H7 (cell line): ENCODE measurements at places on chromosomes 4 and X. TPM values are rescaled to one million over a fixed set of nuclear protein-coding genes. Genes with fewer than 3 reads are reported as not detected.

The FRMPD4 gene
- total RNA-seq: 2.2 and 2.6 TPM in 2 replicates

The PNCK gene
- total RNA-seq: 1.7 and 5.5 TPM in 2 replicates

GRCh38 chrX:133654811-133655210 lies 239.5 kb upstream of the GPC4 start:
- no peak for DNase-seq

- no peak for DNase-seq
These were observed 12.5 kb upstream of the CD99 start for GRCh38 chrX:2678583-2678982.

- DNase-seq: no peak
These were observed 506.6 kb downstream of the SH3BGRL start for GRCh38 chrX:81708487-81708886.

- no peak for DNase-seq
These were observed 425.9 kb downstream of the TMA16 start for GRCh38 chr4:163920426-163920825.

- DNase-seq: no peak
These were observed 21.2 kb downstream of the TRAM1L1 start for GRCh38 chr4:117063961-117064696.

- DNase-seq: peak; percentile 80
These were observed 31.4 kb downstream of the DOK7 start for GRCh38 chr4:3494462-3494871.
